ENCODE measurements at places on chromosomes 16 and 17.

DNA sequence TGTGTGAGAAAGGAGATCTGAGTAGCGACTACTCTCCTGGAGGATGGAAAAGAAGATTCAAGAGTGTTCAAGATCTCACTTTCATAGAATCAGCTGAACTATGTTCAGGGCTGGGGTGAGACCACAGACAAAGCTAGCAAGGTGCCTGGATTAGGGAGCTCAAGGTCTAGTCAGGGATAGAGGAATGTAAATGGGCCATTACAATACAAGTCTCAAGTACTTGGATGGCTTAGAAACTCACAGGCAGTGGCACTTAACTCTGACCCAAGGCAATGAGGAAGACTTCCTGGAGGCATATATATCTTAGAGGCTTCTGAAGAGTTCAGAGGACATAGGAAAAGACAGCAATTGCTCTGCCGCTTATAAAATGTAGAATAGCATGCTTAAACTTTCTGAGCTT lies 184.9 kb upstream of the CDH11 start:
- no peak for DNase-seq

DNA sequence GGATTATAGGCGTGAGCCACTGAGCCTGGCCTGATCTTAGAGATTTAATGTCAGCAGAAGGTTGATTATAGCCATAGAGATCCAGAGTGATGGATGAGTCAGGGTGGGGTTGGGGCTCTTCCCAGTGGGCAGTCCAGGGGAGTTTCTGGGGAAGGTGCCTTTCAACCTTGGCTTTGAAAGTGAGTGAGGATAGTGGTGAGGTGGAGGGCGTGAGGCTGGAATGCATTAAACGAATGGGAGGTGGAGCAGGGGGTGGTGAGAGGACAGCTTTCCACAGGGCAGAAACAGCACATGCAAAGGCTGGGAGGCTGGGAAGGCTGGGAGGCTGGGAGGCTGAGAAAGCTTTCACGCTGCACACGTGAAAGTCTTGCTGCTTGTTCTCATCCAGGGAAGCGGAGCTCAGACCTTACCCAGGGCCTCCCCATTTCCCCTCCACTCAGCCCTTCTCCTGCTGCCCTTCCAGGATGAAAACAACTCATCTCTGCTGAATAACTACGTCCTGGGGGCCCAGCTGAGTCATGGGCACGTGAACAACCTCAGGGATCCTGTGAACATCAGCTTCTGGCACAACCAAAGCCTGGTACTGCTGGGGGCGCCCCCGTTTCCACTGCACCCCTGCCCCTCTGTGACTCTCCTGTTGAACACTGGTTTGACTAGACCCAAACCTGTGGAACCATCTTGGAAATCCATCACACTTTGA lies 22.3 kb downstream of the ADGRG5 start:
- DNase-seq: no peak

- DNase-seq: peak; percentile 2
Measured at GRCh38 chr16:79261481-79261940, 339.0 kb downstream of the MAF start.

GRCh38 chr16:68731637-68732036 lies 5.5 kb upstream of the CDH1 start:
- DNase-seq: no peak

DNA sequence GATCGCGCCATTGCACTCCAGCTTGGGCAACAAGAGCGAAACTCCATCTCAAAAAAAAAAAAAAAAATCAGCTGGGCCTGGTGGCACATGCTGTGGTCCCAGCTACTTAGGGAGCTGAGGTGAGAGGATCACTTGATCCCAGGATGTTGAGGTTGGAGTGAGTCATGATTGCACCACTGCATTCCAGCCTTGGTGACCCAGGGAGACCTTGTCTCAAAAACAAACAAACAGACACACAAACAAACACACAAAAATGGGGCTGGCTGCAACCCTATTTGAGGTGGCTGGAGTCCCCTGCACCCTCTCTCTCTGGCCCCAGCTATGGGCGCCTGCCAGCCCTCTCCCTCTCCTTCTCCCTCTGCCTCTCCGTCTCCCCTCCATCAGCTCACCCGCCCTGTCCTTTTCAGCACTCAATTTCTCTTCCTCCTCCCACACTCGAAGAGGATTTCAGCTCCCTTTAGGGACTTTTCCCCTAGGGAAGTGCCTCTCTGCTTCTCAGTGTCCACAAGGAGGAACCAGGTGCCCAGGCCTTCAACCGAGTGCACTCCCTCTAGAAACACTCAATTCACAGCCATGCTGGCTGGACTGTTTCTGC lies 17.5 kb upstream of the TFAP4 start:
- no peak for DNase-seq

DNA sequence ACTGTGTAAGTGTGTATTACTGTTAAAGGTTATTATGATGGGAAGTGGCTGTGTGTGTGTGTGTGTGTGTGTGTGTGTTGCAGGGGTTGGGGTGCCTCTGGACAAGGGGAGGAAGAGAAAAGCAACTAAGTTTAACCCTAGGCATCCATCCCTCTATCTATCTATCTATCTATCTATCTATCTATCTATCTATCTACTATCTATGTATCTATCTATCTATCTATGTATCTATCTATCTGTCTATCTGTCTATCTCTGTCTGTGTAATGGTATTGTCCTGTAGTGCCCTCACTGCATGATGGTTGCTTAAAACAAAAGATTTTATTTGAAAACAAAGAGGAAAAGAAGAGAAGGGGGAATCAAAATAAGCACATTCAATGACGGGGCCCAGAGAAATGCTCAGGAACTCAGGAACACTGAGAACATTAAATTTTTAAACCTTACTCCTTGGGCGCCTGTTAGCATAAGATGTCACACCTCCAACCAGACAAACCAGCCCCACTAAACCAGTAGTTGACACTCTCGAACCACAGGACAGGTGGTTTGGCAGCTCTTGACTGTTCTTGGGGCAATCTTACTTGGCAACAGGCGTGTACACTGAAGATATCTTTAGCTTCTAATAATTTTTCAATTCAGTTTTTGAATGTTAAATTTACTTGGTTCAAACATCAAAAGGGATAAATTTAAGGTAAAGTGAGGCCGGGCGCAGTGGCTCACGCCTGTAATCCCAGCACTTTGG lies 5.1 kb upstream of the RPL26 start:
- DNase-seq: peak; percentile 5

GRCh38 chr17:4340914-4341615 lies 25.4 kb downstream of the UBE2G1 start:
- DNase-seq: no peak

DNA sequence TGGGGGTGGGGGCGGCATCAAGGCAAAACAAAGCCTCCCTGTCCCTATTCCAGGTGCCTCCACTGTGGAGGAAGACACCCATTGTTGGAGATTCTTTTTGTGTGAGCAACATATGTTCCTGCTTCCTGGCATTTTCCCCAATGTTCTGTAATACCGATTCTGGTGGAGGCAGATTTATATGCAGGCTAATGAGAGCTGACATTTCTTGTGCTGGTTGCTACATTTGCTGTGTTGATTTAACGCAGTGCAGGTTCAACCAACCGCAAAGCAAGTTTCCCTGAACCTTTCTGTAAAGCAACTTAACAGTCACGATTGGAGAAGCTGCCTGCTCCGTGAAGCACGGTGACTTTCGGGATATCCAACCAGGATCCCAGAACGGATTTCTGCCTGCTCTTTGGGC lies 260.5 kb downstream of the CBLN1 start:
- DNase-seq: no peak

DNA sequence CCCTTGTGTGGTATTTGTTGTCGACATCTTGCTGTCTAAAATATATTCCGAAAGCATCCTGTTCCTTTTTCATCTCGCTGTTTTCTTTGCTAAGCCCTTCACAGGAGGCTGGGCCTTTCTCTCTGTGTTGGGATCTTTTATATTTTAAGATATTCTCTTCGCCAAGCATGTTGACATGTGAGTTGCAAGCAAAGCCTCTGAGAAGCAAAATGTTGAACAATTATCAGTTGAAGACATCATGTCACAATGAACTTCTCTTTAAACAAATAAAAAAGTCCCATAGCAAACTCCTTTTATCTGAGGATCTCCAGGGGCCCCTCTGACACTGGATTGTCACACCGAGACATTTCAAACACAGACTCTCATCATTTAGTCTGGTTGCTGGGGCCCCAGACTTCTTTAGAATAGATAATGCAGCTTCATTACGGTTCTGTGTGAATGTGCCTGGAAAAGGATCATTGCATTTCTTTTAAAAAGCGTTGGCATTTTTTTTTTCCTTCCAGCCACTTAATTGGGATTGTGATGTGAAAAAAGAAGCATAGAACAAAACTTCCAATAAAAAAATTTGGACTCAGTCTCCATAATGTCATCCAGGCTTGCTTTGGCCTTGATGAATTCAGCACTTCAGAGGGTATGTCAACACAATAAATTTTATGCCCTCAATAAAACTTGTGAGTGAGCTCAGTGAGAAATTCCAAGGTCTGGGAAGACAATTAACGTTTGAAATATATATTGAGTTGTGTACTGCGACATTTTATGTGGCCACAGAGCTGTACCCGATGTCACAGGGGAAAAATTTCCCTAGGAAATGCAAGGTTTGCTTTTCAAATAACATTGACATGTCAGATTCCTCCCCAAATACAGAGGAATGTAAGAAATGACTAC lies 496.8 kb downstream of the XYLT1 start:
- DNase-seq: no peak

GRCh38 chr16:47241061-47241460 lies 97.3 kb upstream of the NETO2 start:
- DNase-seq: no peak

DNA sequence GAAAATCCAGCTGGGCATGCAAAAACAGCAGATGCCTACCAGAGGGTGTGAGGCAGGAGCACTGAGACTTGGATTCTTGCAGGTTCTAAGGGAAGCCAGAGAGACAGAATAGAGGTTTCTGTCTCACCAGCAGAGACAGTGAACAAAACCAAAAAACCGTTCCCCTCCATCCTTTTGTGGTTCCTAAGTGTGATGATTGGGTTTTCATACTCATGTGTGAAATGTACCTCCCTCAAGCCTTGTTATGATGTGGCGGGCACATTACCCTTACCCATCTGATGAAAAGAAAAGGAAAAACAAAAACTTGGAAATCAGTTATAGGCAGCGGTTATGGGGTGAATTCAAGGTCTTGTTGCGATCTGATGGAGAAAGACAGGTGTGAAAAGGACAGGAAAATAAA lies 172.6 kb upstream of the CDH13 start:
- no peak for DNase-seq

DNA sequence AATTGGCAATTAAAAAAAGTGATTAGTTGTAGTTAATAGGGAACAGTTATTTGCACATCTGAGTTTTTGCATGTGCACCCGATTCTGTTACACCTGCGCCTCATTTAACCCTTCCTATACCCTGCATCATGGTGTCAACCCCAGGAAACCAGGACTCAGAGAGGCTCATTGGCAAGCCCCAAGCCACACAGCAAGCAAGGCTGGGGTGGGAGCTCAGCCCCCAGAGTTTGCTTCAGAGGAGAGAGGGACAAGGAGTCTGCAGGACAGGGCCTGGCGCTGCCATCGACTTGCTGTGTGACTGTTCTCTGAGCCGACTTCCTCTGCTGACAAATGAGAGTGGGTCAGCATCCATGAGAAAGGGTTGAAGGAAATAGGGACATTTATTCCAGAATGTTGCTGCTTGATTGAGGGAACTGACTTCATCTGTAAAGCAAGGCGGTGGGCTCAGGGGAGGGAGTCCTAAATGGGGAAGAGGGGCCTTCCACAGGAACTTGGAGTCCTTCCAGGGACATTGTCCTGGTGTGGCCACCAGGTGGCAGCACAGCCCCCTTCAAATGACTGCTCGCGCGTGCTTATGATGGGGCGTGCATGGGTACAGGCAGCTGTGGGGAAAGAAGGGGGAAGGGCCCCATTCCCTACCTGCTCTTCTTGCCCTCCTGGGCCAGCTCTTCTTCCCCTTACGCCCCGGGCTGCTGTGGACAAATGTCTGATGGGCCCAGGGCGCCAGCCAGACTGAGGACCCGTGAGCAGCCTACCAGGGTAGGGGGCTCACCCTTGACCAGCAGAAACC lies 51.6 kb downstream of the NT5M start:
- peak; percentile 39 for DNase-seq

- DNase-seq: no peak
Measured at GRCh38 chr17:46097497-46097896, 95.7 kb downstream of the KANSL1 start.
